Mammary microvascular endothelial cell (primary cell): ENCODE measurements at places on chromosomes 1 and 21. TPM values are rescaled to one million over a fixed set of nuclear protein-coding genes. Genes with fewer than 3 reads are reported as not detected.

Gene TMEM200B
- 1.1 and 1.8 TPM in 2 replicates for total RNA-seq

Gene SLC9A1
- 21.3 and 28.6 TPM in 2 replicates for total RNA-seq

Gene AMPD1
- total RNA-seq = not detected in 2 replicates

Gene PM20D1
- not detected in 2 replicates for total RNA-seq

Gene APOBEC4
- total RNA-seq = not detected in 2 replicates
